ENCODE measurements at places on chromosomes 5 and 9. TPM values are rescaled to one million over a fixed set of nuclear protein-coding genes. Genes with fewer than 3 reads are reported as not detected.

Gene DMGDH
- total RNA-seq = 1.3 TPM

Gene SLC46A2
- 7.0 TPM for total RNA-seq

Gene RLN2
- total RNA-seq = 2.3 TPM

Gene CDC20B
- not detected for total RNA-seq

Gene TNC
- 329 TPM for total RNA-seq

DNA sequence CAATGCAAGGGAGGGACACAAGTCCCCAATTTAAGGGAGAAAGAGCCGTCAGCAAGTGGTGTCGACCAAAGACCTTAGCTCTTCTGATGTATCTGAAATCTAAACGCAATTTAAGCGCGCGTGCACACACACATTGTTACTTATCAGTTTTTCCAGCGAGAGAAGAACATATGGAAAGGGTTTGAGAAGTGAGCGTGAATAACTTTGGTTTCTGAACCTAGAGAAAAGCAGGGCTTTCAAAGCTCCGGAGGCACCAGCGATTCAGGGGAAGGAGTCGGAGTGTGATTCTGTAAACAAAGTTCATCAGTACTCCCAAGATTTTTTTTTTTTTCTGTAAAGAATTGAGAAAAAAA, 191.8 kb downstream of the MEF2C start:
- H3K4me1 ChIP-seq = peaks cover 3% of the 10 kb centered on the region
- H3K27me3 ChIP-seq = peaks cover 100% of the 10 kb centered on the region
- no peak for DNase-seq
- no peaks in the 10 kb centered on the region for H3K36me3 ChIP-seq
- H3K4me3 ChIP-seq = no peak overlapping the region

- H3K4me1 ChIP-seq = peaks cover 31% of the 10 kb centered on the region
- H3K36me3 ChIP-seq = no peaks in the 10 kb centered on the region
- no peak overlapping the region for H3K27ac ChIP-seq
- peaks cover 53% of the 10 kb centered on the region for H3K27me3 ChIP-seq
- no peak overlapping the region for H3K4me3 ChIP-seq
- DNase-seq = no peak
Observed at GRCh38 chr9:84669013-84669287, 579 bp upstream of the NTRK2 start.

DNA sequence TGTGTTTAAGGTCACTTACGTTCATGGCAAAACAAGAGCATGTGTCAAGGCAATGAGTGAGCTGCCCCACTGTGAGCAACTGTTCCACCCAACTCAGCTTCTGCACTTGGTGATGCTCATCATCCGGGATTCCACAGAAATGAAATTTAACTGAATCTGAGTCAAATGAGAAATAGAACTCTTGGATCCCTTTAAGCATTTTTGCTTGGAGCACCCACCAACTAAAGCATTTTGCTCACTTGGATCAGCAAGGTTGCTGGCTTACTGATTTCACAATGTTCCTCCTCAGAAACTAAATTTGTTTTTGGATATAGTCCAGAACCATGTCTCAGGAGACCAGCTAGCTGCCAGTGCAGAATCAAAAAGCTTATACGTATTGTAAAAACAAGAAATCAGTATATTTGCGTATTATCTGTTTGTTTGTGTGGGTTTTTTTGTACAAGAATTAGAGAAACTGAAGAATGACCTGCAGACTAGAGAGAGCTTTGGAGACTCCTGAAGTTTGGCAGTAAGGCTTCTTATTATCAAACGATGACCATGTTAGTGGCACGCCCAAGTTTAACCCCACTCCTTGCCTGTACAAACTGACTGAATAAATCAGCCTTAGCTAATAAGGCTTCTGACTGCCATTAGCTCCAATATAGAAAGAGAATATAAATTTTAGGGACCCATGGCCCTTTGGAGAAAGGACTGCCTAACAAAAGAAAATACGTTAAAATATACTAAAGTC, 153.8 kb upstream of the FST start:
- no peak for DNase-seq
- no peak overlapping the region for H3K4me3 ChIP-seq
- no peaks in the 10 kb centered on the region for H3K27me3 ChIP-seq
- H3K4me1 ChIP-seq = no peaks in the 10 kb centered on the region
